ENCODE measurements at places on chromosomes 12 and 14.

DNA sequence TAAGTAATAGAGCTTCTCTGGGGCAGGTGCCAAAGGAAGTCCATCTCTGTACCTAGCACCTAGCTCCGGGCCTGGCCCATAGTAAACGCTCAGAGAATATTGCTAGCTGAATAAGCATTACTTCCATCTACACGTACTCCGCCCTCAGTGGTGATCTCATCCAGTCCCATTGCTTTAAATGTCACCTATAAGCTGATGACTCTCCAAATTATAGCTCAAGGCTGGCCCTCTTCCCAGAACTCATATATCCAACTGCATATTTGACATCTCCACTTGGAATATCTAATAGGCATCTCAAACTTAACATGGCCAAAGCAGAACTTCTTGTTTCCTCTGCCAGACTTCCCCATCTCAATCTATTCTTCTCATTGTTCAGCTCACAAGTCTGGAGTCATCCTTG, 6.9 kb upstream of the DYNLL1 start:
- H3K27ac ChIP-seq, result no peak overlapping the region
- H3K4me3 ChIP-seq, result no peak overlapping the region
- peak; percentile 49 for DNase-seq
- H3K36me3 ChIP-seq, result peaks cover 6% of the 10 kb centered on the region

- DNase-seq, result no peak
- no peak overlapping the region for H3K4me3 ChIP-seq
- H3K27ac ChIP-seq, result no peak overlapping the region
- H3K27me3 ChIP-seq, result no peaks in the 10 kb centered on the region
Observed at GRCh38 chr12:75971253-75971652, 60.3 kb downstream of the PHLDA1 start.

DNA sequence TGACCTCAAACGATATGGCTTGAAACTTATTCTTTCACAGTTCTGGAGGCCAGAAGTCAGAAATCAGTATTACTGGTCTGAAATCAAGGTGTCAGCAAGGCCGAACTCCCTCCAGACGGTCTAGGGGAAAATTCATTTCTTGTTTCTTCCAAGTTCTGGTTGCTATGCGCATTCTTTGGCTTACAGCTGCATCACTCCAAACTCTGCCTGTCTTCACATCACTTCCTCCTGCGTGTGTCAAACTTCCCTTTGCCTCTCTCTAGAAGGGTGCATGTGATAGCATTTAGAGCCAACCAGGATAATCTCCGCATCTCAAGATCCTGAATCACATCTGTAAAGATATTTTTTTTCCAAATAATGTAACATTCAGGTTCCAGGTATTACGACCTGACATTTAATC, 62.8 kb downstream of the DENND5B start:
- H3K36me3 ChIP-seq, result no peaks in the 10 kb centered on the region
- H3K27me3 ChIP-seq, result no peaks in the 10 kb centered on the region
- H3K27ac ChIP-seq, result no peak overlapping the region
- no peak for DNase-seq
- peaks cover 2% of the 10 kb centered on the region for H3K4me1 ChIP-seq

DNA sequence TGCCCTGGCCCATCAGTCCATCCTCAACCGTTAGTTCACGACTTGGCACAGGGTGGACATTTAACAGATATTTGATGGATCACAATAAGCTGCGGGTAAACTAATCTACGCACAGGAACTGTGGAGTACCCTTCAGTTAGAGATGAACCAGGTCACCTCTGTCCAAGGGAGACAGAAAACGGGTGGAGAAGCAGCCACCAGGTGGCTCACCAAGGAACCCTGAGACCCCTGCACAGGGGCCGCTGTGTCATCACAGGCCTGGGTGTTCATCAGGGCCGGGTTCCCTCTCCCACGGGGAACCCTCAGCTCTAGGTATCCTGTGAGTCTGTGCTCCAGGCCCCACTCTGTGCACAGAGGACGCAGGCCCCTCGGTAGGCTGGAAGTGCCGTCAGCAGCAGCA, 122.2 kb downstream of the PIWIL1 start:
- no peaks in the 10 kb centered on the region for H3K36me3 ChIP-seq
- H3K27me3 ChIP-seq, result no peaks in the 10 kb centered on the region
- no peak overlapping the region for H3K27ac ChIP-seq
- H3K4me3 ChIP-seq, result no peak overlapping the region
